ENCODE measurements at places on chromosomes 3 and 15.

- no peak for DNase-seq
Measured at GRCh38 chr3:183591881-183592521, 36.5 kb upstream of the KLHL6 start.

GRCh38 chr15:66310786-66311185 is 17.4 kb downstream of the DIS3L start:
- no peak for DNase-seq

GRCh38 chr3:194375473-194376240 is 6.1 kb upstream of the LRRC15 start:
- no peak for DNase-seq

- DNase-seq = no peak
Measured at GRCh38 chr15:69861331-69862171, 236.2 kb downstream of the TLE3 start.

- no peak for DNase-seq
Measured at GRCh38 chr3:13108861-13109260, 35.6 kb upstream of the IQSEC1 start.

DNA sequence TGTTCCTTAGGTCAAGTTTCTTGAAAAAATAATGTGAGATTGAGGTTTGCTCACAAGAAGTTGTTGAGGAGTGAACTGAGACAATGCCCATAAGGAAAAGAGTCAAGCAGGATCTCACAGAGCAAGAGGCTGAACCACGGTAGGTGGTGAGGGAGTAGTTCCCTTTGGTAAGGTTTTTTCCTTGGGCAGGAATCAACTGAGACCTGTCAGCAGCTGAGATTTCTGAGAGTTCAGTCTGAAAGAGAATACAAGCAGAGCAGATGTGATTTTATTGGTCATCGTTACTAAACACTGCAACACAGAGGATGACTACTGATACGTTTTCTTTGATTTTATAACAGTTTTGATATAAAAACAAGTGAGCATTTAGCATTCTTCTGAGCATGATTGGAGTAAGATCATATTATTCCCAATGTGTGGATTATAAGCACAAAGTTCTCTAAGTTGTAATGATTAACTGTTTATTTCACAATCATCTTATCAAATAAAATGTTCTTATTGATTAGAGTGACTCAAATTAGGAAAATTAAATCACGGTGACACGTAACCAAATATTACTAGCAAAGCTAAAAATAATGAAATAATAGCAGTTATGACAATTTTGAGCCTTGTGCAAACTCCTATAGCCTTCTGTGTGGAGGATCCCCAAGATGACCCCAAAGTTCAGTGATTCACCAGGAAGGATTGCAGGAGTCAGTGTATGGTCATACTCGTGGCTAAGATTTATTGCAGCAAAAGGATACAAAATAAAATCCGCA is 346.2 kb upstream of the ZNF717 start:
- DNase-seq = peak; percentile 62

DNA sequence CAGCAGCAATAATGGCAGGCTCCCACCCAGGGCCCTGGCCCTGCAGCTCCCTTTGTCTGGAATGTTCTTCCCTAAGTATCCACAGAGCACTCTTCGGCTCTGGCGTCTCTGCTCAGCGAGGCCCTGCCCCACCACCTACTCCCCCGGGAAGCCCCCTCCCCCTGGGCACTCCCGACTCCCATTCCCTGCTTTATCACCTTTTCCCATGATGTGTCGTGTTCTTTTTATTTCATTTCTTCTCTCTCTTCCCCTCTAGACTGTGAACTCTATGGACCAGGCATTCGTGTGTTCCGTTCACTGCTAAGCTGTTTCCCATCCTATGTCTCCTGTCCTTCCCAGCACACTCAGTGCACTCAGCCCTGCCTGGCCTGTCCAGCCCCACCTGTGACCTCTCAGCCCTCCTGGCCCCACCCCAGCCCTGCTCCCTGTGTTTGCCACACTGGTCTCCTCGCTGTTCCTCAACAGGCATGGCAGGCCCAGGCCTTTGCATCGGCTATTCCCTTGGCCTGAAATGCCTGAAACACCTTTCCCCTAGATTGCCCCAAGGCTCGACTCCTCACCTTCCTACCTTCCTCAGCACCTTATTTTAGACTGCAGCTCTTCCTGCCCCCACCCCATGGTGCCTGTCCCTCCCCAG is 107.4 kb downstream of the TPRA1 start:
- no peak for DNase-seq

Measured in HT1080 (cell line).